ENCODE measurements at places on chromosomes 1 and 21.
A peak's percentile ranks its signal among the peaks of the same experiment; 100 is the strongest.

- no peak for DNase-seq
These were observed 47.8 kb downstream of the LCA5L start for GRCh38 chr21:39397646-39398385.

GRCh38 chr1:18282851-18283600 is 175.4 kb downstream of the IGSF21 start:
- DNase-seq = no peak

DNA sequence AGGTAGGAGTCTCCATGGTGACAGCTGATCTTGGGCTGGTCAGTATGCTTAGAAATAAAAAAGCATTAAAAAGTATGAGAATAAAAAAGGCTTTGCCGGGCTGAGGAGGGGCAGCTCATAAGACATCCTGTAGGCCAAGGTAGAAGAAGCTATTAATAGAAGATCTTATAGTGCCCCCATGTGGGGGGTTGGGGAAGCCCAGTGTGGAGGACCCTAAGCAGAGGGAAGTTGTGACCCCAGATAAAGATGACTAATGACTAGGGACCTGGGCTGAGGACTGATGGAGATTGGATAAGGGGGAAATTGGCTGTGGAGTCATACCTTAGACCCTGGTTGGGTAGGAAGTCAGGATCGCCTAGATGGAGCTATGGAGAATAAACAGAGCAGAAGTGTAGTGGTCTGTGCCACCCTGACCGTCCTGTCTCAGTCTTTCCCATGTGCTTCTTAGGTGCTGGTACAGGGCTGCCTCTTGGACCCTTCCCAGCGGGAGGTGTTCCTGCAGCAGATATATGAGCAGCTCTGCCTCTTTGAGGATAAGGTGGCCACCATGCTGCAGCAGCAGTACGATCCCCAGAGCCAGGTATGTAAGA is 25.0 kb downstream of the SZT2 start:
- peak; percentile 53 for DNase-seq

GRCh38 chr1:87508247-87508787 is 179.6 kb downstream of the LMO4 start:
- DNase-seq = no peak

DNA sequence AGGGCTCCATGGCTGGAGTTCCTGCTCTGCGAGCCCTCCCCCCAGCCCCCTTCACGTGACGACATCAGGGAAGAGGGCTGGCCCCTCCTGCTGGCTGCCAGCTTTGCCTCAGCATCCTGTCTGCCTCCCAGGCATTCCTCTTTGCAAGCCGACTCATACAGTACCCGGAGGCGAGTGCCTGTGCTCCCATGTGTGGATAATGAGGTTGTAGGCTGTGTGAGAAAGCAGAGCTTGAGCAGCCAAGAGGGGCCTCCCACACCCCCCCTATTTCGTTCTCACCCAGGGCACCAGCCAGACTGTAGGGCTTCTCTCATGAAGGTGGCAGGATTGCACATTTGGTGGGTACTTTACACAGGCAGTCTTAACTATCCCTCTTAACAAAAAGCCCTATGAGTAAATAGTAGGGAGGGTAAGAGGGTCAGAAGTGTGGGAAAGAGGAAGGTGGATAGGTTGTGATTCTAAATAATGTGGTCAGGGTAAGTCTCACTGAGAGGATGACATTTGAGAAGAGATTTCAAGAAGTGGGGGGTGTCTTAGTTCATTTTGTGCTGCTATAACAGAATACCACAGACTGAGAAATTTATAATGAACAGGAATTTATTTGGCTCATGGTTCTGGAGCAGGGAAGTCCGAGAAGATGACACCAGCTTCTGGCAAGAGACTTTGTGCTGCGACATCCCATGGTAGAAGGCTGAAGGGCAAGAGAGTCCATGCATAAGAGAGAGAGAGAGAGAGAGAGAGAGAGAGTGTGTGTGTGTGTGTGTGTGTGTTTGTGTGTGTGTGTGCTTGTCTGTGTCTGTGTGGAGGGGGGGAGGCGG is 113.5 kb downstream of the OMA1 start:
- DNase-seq = no peak

- no peak for DNase-seq
These were observed 1.4 kb downstream of the RBBP4 start for GRCh38 chr1:32652244-32652962.

DNA sequence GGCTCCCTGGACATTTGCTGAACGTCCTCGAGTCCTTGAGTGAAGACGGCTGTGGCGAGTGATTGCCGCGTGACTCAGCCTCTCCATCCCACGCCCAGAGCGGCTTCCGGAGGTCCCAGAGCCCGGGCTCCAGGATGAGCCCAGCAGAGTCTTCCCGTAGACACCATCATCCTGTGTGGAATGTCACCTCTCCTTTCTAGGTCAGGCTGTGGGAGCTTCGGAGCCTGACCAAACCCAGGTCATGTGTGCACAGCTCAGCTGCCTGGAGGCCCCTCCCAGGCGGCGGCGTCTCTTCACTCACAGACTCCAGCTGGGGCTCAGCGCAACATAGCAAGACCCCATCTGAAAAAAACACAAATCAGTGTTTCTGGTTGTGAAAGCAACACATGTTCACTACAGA is 38.2 kb downstream of the PRKCZ start:
- no peak for DNase-seq

DNA sequence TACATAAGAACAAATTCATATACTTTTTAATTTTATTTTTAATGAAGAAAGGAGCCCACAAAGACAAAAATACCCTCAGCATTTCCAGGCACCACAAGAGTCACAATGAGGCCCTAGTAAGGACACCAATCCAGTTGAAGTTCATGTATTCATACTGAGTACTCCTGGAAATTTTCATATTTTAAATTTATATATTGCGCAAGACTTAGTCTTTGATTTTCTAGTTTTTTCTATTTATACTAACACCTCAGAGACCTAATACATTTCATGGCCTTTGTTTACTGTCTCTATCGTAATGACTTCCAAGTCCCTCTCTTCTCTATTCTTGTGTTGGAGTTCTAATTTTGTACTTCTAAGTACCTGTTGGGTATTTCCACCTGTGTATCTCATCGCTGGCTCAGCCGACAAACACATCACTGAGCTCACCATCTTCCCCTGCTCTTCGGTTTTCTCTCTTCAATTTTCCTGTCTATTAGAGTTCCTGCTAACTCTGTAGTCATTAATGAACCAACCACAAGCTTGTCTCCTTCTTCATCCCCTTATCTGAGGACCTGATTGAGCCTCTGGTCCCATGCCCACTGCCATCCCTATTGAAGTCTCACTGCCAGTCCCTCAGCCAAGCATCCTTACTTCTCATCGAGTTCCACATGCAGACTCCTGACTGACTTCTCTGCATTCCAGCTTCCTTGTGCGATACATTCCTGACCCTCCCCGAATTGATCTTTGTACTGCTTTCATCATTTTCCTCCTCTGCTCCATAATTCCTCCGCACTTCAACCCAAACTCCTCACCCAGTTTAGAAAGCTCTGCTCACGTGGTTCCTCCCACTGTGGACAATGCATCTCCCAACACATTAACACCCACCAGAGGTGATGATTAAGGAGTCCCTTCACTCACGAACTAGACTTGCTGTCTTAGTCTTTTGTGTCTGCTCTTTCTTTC is 17.3 kb upstream of the IRF2BP2 start:
- no peak for DNase-seq

Measured in activated T-cell treated with anti-CD3 and anti-CD28 coated beads for 1 hour (primary cell).